ENCODE measurements at places on chromosomes 12 and 14. TPM values are rescaled to one million over a fixed set of nuclear protein-coding genes. Genes with fewer than 3 reads are reported as not detected.

DNA sequence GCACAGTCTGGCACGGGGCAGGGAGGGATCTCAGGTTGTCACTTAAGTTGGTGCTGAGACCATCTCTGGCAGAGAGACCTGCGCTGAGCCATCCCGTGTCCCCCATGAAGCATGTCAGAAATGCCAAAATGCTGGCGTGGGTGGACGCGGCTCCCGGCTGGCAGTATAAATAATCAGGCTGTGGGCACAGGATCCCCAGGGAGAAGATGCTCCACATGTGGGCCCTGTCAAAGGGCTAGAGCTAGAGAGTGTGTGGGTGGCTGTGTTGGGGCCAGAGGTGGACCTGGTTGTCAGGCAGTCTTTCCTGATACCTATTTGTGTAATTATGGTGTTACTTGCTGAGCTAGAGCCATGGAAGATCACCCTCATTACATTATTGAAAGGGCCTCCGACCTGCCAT lies 189.5 kb downstream of the TSPAN9 start:
- no peak for DNase-seq

The MSRB3 gene
- total RNA-seq: 232 TPM

DNA sequence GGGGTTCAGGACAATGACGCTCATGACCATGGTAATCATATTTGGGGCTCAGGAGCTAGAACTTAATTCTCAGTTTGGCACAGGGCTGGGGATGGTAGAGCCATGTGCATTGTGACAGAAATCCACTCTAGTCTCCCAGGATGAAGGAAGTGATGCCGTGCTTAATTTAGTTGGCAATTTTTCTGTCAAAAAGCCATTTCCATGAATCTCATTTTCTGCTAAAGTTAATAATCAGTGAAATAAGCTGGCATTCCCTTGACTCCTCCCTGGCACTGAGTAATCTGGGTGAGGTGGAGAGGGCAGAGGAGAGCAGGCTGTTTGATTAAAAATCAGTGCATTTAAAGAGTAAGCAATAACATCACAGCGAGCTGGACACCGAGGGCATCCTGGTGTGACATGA lies 45.0 kb upstream of the GPR68 start:
- no peak for DNase-seq

The GDF3 gene
- not detected for total RNA-seq

DNA sequence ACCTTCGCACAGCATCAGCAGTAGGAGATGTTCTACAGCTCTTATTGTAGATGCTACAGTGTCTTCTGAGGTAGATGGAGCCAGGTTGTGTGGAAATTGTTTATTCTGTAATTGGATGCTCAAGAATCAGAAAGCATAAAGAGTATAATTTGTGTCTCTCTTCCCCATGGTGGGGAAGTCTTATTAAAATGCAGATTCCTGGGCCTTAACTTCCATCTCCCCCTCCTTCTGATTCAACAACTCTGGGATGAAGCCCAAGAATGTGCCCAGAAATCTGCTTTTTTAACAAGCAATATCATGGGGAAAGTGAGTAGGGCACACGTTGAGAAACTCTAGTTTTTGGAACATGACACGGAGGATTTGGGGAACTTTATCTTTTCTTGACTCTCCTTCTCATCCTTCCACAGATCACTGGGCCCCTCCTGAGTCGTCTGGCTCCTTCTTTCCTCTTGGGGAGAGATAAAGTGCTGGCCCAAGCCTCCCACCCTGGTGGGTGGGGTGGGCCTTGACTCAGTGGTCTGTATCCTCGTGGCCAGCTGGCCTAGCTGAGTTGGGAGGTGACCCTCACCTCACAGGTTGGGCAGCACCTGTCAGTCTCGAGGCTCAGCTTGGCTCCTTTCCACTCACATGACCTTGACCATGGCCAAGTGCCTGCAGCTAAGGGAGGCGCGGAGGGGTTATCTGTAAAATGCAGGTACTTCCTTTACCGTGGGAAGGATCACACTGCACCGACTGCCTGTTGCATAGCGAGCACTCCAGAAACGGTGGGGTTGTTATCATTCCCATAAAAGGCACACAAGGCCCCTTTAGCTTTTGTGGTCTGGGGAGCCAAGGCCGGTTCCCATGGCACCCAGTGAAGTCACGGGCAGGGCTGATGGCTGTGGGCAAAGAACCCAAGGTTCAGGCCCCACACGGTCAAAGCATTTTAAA lies 141.9 kb downstream of the CHST11 start:
- no peak for DNase-seq

DNA sequence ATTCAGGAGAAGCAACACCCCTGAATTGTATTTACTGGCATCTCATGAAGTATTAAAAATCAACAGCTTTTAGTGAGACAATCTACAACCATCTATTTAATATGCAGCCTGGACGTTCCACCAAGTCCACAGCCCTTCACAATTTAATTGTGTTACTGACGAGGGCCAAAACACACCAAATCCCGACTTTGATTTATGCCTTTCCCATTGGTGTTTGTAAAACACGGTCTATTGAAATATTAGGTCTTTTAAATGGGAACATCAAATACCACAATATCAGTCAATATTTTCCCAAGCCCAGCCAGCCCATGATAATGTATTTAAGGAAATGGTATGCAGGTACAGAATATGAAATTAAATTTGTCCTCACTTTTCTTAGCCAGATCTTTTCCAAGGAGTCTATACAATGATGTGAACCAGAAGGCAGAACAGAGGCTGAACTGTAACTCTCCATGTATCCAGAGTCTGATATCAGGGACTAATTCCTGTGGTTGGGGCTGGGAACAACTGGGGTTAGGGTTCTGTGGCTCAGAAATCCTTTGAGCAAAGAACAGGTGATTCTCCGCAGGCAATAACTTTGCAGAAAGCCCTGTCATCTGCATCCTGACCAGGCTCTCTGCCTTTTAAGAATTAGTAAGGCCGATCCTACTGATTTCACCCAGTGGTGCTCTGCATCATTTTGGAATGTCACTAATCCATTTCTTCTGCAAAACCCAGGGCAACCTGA lies 179.3 kb upstream of the GZMB start:
- DNase-seq: no peak
